ENCODE measurements at places on chromosomes 3 and 15.

GRCh38 chr15:75194397-75194796 is 7.3 kb upstream of the C15orf39 start:
- DNase-seq: no peak

DNA sequence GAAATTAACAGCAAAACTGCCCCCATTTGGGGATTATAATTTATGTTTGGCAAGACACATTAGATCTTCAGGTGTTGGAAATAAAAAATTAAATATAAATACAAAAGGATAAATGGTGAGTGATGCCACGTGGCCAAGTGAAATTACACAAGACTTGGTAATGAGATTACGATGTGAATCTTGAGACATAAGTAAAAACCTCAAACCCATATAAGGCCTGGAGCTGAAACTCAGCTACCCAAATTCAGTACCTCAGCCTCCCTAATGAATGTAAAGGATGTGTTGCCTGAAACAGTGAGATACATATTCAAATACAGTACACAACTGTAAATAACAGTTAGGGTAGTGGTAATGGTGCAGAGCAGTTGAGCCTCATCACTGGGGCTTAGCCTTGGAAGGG is 1146.6 kb downstream of the OTOL1 start:
- DNase-seq: no peak

DNA sequence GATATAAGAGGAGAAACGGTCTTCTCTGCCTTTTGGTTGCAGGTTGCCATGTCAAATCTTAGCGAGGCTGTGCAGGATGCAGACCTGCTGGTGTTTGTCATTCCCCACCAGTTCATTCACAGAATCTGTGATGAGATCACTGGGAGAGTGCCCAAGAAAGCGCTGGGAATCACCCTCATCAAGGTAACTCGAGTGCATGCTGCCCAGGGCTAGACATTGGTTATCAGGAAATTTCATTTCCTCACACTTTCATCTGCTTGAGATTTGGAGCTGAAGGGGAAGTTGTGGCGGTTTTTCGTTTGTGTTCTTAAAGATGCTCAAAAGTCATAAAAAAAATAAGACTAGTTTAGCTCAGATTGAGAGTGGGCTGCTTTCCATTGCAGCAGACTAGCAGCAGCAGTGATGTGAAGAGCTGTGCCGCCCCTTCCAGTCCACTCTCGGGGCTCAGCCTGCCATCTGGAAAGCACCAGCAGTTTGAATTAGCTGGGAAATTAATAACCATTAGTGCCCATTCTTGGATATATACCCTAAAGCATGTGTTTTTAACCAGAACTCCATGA is 32.2 kb downstream of the GPD1L start:
- no peak for DNase-seq

DNA sequence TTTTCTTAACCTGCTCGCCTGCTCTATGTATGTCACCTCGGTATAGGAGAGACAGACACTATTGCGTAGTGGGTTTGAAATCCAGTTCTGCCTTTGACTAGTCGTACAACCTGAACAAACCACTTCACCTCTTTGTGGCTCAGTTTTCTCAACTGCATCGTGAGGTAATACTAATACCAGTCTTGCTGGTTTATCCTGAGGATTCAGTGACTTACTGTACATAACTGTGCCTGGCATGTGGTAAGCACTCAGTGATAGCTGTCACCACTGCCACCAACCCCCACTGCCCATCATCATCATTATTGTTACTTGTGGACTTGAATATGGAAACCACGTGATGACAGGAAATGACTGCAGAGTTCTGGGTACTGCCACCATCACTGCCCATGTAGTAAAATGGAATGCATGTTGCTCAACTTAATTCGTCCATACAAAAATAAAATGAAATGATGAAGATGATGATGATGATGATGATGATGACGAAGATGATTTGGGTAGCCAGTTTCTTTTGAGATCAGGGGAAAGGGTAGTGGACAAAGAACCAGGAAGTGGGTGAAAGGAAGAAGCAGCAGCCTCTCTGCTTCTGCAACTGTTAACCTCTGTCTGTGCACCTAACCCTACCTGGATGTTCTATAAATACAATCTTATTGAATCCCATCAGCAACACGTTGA is 228.1 kb downstream of the FEZF2 start:
- DNase-seq: no peak
